Stimulated activated CD4-positive, alpha-beta T cell treated with anti-CD3 and anti-CD28 coated beads, TNF-alpha, amount 100 ng/mL, for 1 hour (primary cell): ENCODE measurements at places on chromosomes 2 and 18.

DNA sequence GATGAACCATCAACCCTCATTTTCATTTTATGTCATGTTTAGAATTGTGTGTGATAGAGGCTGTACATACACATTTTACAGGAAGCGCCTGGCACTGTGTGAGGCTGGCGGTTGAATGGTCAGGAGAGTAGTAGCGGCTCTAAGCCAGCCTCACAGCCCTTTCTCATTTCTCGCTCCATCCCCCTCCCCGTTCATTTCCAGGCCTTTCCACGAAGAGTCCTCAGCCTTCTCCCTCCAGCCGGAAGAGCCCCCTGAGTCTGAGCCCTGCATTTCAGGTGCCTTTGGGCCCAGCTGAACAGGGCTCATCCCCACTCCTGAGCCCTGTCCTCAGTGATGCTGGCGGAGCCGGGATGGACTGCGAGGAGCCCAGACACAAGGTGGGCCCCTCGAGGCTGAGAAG lies 51.8 kb downstream of the STK25 start:
- DNase-seq, result no peak

DNA sequence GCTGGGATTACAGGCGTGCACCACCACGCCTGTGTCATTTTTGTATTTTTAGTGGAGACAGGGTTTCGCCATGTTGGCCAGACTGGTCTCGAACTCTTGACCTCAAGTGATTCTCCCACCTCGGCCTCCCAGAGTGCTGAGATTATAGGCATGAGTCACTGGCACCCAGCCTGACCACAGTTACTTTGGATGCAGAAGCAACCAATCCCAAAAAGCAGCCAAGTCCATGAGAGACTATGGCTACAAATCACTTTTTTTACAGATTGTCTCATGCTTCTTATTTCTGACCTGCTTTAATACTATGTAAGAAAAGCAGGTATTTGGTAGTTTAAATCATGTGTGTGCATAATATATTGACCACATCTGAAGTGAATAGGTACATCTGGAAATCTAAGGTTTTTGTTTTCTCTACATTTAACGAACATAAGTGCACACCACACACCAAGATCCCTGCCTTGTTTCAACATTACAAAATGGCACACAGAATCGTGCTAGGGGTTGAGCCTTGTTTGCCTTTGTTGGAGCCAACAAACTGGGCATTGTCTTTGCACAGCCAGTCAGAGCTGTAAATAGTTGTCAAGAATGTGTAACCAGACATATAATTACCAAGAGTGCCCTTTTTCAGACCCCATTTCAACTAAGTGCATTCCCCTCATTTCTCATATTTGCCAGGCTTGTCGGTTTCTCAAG lies 18.3 kb upstream of the MAP4K4 start:
- no peak for DNase-seq

GRCh38 chr18:79026491-79026890 lies 42.7 kb upstream of the ATP9B start:
- DNase-seq, result no peak

DNA sequence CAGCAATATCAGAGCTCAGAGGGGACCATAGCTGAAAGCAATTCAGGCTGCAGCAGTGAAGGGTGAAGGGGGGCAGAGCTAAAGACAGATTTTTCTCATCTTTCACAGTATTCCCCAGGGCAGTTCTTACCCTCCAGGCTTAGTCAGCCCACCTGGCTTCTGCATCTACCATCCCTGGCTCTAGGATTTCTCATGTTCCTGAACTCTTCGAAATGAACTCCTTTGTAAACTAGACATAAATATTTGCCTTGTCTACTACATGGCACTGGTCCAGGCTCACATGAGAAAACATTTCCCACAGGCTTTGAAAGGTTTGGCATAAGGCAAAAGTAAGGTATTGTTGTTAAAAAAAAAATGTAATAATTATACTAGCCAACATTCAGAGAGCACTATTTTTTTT lies 23.6 kb upstream of the NEB start:
- DNase-seq, result no peak

GRCh38 chr2:85091838-85092237 lies 41.4 kb upstream of the TCF7L1 start:
- DNase-seq, result no peak

GRCh38 chr2:96143848-96144480 lies 1.3 kb downstream of the DUSP2 start:
- no peak for DNase-seq

DNA sequence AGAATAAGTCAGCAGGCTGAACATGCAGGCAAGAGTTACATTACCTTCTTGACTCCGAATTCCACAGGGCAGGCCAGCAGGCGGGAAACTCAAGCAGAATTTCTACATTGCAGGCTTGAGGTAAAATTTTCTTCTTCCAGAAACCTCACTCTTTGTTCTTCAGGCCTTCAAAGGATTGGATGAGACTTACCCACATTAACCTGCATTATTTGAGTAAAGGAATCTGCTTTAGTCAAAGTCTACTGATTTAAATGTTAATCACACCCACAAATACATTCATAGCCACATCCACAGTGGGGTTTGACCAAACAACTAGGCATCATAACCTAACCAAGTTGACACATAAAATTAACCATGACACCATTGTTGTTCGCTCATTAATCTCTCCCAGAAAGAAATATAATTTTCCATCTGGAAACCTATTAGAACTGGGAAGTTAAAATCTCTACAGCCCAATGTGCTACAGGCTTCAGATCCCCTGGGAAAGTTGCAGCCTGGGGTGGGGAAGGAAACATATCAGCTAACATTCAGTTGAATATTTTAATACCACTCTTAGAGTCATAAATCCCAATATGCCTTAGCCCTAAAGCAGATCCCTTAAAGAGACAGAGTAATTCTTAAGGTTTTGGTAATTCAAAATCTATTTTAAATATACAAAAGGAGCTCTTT lies 468.2 kb upstream of the TNP1 start:
- DNase-seq, result no peak

GRCh38 chr18:57084331-57085271 lies 62.3 kb upstream of the BOD1L2 start:
- DNase-seq, result no peak

DNA sequence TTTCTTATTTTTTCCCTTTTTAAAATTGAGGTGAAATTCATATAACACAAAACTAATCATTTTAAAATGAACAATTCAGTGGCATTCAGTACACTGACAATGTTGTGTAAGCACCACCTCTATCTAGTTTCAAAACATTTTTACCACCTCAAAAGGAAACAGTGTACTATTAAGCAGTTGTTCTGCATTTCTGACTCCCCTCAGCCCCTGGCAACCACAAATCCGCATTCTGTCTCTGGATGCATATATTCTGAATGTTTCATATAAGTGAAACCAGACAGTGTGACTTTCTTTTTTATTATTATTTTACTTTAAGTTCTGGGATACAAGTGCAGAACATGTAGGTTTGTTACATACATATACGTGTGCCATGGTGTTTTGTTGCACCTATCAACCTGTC lies 19.2 kb upstream of the TANK start:
- DNase-seq, result no peak

DNA sequence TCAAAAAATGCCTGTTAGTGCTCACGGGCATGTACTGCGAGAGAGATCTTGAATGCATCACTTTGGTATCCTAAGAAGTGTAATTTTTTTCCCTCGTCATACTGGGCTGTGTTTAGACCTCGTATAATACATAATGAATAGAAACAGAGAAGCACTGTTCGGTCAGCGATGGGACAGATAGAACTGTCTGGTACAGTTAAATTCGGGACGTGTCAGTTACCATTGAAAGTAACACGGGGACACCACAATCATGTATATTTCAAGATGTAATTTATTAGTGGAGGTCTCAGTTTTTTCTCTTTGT lies 1.8 kb downstream of the PKP4 start:
- DNase-seq, result no peak

DNA sequence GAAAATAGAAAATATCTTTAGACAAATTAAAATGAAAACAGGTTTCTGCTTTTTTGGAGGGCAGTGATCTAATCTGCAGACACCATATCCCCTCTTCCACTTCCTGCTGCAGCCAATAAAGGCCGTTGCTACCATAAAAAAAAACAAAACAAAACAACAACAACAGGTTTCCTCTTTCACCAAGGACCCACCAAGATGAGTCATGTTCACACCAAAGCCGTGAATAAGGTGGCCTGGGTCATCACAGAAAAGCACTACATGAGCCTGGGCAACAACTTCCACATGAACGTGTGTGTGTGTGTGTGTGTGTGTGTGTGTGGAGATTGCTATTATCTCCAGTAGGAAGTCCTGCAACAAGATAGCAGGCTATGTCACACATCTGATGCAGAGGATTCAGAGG lies 24.8 kb upstream of the TFCP2L1 start:
- DNase-seq, result no peak

DNA sequence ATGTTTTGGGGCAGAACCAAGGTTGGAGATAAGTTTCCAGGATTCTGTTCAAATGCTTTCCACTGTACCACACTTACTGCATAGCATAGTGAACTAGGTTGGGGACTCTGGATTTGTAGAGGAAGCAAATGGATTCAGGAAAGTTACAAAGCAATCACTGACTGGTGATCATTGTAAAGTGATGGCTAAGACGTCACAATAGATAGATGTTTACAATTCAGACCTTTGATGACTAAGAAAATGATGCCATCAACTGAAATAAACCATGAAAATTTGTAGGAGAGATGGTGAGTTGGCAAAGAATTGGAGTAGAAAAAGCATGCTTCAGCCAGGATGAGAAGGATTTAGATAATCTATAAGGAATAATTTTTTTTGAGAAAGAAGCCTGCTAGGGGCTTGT lies 178.0 kb downstream of the UBE2E3 start:
- DNase-seq, result no peak

- no peak for DNase-seq
These were observed 90.5 kb upstream of the GRB14 start for GRCh38 chr2:164711766-164712138.
